ENCODE measurements at places on chromosomes 4 and X. TPM values are rescaled to one million over a fixed set of nuclear protein-coding genes. Genes with fewer than 3 reads are reported as not detected.

- no peak for DNase-seq
These were observed 11.9 kb upstream of the FAM9A start for GRCh38 chrX:8813036-8813435.

GRCh38 chr4:1813915-1814314 lies 20.8 kb downstream of the FGFR3 start:
- DNase-seq = no peak

DNA sequence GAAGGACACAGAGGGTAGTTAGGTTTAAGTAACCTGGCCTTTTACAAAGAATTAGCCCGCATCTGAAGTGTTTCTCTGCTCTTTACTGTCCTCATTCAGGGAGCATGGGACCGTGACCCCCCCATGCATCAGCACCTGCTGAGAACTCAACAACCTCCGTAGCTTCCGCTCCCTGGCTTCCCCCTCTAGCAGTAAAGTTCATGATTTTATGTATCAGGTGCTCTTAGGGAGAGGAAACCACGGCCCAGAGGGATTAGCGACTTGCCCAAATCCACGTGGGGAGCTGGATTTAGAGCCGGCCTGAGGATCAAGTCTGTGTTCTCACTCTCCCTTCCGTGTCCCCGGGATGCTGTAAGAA lies 284.6 kb upstream of the GATB start:
- no peak for DNase-seq

DNA sequence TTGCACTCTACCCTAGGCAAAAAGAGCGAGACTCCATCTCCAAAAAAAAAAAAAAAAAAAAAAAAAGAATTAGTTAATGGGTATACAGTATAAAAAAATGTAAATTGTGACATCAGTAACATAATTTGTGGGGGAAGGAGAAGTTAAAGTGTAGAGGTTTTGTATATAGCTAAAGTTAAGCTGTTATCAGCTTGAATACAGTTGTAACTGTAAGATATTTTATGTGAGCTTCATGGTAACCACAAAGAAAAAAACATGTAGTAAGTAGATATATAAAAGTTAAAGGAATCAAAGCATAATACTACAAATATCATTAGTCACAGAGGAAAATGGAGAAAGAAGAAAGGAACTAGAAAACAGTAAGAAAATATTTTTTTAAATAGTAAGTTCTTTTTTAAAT lies 53.2 kb upstream of the EPGN start:
- no peak for DNase-seq

DNA sequence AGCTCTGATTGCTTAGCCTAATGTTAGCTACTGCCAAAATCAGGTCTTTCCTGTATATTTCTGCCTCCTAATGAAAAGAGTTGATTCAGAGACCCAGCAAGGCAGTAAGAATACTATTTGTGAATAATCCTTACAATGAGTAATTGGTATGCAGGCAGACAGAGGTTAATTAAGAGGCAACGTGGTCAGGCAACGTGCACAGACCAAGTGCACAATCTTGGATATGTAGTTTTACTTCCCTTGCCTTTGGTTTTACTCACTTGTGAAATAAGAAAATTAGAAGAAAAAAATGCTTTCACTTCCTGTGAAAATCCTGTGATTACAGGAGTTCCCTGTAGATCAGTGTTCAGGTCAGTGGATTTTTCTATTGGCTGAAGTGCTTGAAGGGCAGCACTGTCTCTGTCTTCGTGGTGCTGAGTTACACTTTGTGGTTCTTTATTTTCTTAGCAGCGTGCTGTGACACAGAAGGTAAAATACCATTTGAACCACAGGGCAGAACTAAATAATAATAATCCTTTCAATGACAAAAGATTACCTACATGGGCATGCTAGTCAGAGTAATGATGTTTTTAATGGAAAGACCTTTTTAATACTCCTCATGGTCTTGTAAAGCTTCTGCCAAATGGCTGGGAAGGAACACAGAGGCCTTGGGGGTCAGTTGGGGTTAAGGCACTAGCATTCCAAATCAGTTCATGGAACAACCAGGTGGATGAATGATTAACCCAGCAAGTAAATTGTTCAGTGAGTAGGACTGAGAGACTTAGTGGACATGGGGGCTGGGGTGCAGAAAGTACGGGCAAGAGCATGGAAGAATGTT lies 430.9 kb downstream of the MAPK10 start:
- no peak for DNase-seq

DNA sequence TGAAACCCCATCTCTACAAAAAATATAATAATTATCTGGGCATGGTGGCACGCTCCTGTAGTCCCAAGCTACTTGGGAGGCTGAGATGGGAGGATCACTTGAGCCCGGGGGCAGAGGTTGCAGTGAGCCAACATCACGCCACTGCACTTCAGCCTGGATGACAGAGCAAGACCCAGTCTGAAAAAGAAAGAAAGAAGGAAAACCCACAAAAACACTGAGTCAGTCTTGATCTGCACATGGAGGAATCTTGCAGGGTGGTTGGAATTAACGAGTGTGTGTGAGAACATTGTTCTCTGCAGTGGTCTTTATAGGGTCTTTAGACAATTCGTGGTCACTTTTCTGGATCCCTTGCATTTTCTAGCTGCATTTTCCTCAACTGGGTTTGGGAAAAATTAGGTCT lies 23.2 kb downstream of the ADD1 start:
- no peak for DNase-seq

GRCh38 chr4:177367336-177367735 lies 57.7 kb downstream of the NEIL3 start:
- DNase-seq = no peak

DNA sequence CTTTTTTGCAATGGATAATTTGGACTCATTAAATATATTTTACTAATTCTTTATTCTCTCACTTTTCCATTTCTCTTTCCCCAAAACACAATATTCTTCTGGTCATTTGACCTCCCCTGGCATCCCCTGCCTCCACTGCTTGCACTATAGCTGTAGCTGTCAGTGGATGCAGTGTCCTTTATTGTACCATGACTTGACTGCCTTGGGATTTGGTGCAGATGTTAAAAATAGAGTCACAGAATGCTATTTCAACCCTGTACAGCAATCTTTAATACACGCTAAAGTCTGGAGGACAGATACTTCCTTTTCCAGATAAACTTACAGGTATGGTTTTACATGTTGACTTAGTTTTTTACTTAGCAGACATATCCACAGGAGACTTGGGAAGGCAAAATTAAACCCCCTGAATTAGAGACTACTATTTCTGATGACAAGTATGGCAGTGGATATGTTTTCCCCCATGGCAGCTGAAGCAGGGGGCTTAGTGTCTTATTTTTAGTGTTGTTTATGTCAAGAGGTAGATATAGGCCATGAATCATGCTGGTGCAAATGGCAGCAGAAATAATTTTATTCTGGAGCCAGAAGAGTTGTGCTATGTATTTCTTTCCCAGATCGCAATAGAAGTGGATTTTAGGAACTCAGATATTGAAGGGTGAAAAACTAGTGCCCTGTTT lies 461.4 kb downstream of the NAF1 start:
- DNase-seq = no peak

TCEANC gene
- 2.1 TPM for polyA plus RNA-seq

DNA sequence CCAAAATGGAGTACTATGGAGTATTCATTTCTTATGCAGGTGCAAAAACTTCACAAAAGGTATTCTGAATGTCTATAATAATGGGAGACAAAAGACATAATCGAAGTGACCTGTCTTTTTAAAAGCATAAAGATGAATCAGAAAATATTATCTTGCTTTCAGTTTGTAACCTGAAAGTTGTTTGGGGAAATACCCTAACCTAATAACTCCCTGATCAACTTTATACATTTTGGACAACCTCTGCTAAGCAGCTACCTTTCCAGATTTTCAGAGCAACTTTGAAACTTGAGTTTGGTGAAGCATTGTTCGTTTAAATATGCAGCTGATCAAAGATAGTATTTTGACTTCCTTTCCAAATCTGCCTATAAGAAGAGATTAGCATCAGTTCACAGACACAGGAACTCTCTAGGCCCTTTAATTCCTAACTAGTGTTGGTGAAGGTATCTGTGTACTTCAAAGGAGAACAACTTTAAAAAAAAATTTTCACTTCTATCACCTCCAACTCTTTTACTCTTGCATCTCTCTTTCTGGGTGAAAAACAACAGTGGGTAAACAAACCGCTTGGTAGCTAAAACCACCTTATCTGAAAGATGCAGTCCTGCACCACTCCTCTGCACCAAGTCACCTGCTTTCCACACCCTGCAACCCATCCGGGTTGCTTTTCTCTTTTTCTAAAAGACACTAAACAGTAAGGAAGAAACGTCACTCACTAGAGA lies 26.5 kb downstream of the CD40LG start:
- no peak for DNase-seq

NSG1 gene
- 3.2 TPM for polyA plus RNA-seq

GRCh38 chr4:24876431-24876830 lies 36.4 kb downstream of the CCDC149 start:
- DNase-seq = no peak

KCND1 gene
- polyA plus RNA-seq = 0.29 TPM

DNA sequence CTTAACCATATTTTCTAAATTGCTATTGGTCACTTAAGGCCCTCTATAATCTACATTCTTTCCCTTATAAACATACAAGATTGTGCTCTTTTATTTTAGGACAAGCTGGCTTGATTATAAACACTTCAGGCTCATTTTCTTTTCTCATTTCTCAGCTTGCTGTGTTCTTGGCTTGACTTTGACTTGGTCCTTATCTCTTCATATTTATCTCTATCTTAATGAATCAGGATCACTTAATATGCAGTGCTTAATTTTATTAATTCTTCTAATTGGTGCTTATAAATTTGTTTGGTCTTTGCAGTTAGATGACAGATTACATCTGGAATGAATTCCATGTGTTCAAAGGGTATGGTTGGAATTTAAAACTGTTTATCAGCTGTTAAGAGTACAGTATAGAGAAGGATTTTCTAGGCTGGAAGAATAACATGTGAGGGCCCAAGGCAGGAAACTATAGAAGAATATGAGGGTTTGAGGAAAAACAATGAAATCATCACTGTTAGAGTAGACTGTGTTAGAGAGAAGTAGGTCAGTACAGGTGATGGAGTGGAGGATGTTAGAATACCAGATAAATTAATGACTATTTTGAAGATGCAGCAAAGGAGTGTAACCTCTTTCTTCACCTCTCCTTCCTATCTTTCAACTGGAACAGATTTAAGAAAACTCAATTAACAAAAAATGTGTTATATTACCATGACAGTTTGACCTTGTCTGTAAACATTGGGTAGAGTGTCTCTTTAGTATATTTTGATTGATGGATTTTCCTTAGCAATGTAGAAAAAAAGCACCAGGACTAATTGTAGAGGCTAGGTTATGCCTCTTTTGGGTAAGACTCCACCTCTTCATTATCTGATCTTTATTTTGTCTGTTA lies 169.6 kb downstream of the RAPGEF2 start:
- no peak for DNase-seq

TMPRSS11A gene
- polyA plus RNA-seq = not detected

GRCh38 chrX:153871946-153872878 lies 13.8 kb downstream of the L1CAM start:
- no peak for DNase-seq

MAGEB10 gene
- polyA plus RNA-seq = not detected

DNA sequence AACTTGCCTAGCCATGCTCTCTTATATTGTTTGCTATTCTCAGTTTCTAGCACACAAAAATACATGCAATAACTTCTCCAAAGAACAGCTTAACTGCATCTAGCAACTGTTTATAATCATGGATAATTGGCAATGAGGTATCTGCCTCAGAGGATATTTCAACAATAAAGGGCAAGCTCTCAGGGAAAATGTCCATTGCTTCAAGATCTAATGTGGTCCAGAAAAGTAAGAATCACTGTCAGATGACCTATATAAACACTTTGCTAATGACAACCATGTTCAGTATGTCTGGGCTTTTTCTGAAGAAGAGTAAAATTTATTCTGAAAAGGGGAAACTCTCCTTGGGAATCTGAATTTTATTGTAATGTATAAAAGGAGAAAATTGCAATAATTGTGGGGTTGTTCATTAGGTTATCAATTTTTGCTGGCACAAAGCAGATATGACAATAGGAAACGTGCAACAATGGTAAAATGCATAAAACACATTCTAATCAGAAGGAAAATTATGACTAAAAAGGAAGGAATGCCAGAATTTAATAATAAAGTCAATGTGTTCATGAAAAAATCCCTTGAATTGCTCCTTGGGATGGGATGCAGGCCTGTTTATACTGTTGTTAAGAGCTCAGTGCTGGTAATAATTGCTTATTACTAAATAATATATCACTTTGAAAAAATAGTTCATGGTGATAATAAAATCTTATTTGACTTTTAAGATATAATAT lies 90.3 kb downstream of the ANTXR2 start:
- DNase-seq = no peak

DNA sequence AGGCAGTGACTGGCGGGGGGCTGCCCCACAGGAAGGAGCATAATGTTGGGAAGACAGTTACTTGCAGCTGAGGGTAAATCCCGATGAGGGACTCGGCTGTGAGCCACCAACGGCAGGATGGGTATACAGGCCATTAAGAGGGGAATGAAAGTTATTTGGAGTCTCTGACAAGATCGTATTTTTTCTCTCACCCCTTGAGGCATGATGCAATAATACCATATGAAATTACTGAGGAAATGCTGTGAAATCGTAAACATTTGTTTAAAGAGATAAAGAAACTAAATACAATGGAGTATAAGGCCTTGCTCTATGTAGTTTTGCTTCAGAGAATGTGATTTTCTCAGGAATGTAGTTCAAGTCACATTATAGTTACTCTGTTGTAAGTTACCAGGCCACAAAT lies 12.7 kb downstream of the IL1RAPL1 start:
- no peak for DNase-seq

TLL1 gene
- polyA plus RNA-seq = 3.4 TPM

GRCh38 chr4:186588503-186588902 lies 33.1 kb upstream of the MTNR1A start:
- DNase-seq = no peak

DNA sequence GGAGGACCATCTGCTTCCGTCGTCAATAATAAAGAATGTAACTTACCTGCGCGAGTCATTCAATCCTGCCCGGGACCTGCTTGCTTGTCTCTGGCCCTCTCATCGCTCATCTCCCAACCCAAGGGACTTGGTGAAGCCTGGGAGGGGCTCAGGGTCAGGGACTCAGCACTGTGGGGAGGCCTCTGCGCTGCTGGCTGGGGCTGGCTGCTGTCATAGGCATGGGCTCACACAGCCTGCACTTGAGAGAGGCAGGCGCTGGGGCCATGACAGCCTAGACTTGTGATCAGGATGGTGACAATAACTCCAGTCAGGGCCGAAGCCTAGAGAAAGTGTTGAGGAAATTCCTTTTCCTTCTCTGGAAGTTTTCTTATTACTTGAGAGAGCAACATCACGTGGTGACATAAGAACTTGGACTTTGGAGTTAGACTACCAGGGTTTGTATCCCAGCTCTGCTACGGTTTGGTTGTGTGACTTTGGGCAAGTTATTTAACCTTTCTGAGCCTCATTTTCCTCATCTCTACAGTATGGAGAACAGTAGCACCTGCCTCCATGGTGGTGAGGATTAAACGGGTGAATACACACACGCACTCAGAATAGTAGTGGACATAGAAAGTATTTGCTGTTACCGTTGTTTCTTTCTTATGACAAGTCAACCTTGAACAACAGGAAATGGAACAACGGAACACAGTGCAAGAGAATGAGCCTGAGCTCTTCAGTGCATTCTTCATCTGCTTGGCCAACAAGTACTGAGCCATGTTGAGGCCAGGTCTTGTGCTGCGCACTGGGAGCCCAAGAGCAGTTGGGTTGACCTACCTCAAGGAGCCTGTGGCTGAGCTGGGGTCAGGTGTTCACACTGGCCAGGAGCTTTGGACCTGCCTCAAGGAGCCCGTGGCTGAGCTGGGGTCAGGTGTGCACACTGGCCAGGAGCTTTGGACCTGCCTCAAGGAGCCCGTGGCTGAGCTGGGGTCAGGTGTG lies 60.5 kb downstream of the TBC1D14 start:
- DNase-seq = no peak
